ENCODE measurements at places on chromosomes 1 and 21.

DNA sequence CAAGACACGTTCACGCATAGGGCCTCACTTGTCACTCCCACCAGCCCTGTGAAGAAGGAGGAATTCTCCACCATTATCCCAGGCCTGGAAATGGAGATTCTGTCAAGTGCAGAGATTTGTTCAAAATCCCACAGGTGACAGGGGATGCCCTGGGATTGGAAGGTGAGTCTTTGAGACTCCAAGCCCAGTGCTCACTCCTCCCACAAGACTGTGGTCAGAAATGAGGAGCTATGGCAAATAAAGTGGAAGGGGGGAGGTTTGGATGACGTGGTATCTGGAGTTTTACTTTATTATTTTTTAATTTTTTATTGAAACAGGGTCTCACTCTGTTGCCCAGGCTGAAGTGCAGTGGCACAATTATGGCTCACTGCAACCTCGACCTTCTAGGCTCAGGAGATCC is 12.8 kb upstream of the FOXO6 start:
- no peak for DNase-seq

- DNase-seq = no peak
Observed at GRCh38 chr1:25095635-25096200, 136.6 kb downstream of the SYF2 start.

DNA sequence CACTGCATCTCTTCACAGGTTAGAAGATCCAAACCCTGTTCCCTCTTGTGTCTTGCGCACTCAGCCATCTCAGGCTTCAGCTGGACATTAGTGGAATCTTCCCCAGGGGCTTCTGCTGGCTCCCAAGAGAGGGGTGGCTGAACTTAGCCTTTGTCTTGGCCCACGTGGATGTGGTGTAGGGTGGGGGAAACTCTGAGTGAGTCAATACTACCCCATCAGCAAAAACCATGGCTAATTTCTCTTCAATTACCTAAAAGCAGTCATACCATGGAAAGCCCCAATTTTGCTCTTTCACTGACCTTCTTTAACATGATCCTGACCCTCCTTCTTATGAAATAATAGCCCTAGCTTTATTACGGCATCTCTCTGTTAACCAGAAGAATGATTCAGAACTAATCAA is 72.5 kb upstream of the RAB3GAP2 start:
- no peak for DNase-seq

- DNase-seq = no peak
Observed at GRCh38 chr1:203500279-203500678, 6.3 kb downstream of the OPTC start.

DNA sequence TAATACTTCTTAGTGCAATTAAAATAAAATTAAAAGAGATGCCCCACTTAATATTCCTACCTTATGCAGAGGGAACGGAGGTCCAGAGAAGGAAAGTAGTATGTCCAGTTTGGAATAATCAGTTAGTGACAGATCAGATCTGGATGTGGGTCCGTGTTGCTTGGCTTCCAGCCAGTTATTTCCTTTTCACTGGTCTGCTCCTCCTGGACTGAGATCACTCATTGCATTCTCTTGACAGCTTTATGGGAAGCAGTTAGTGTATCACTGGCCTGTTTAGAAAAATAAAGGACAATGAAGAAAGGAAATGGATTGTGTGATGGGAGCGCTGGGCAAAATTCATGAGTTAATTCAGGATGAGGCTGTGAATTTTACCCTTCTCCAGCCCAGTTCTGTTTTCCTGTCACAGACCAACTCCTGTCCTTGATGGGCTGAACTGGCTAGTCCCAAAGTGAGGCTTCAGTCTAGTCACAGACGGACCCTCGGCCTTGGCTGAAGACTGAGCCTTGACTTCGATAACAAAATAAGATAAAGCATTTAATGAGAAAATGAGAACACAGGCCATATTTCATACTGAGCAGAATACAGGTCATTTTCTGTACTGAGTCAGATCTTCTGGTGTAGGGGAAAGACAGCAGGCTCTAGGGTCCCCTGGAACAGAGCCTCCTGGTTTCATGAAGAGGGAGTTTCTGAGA is 85.2 kb upstream of the TRABD2B start:
- no peak for DNase-seq

GRCh38 chr1:204834336-204834735 is 36.3 kb upstream of the NFASC start:
- DNase-seq = no peak

DNA sequence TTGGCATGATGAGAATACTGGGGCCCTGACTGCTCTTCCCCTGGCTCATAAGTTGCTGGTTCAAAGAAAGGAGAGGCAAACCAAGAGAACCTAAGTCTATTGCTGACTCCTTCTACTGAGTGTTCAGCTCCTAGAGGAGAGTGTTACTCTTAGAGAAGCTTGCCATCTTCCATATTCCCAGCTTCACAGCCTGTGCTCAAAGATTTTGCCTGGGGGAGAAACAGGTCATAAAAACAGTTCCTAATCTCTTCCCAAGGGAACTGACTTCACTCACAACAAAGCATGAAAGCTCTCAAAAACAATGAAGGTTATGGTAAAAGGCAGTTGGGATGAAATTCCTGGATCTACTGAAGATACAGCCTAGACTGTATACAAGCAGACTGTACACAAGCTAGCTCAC is 37.1 kb downstream of the LRRC40 start:
- DNase-seq = no peak

- DNase-seq = no peak
Observed at GRCh38 chr1:200784576-200784975, 45.9 kb downstream of the CAMSAP2 start.

DNA sequence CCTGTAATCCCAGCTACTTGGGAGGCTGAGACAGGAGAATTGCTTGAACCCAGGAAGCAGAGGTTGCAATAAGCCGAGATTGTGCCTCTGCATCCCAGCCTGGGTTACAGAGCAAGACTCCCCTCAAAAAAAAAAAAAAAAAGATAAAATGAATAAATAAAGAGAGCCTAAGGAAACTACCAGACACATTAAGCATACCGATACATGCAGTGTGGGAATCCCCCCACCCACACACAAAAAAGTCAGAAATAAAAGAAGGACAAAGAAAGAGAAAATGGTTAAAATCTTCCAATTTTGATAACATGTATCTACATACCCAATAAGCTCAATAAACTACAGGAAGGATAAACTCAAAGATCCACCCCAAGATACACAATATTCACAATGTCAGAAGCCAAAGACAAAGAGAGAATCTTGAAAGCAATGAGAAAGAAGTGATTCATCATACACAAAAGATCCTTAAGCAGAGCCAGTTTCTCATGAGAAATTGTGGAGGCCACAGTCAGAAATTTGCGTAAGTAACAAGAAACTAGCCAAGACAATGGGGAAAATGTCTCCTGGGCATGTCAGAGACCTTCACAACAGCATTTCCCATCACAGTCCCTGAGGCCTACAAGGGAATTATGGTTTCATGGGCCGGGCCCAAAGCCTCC is 1197.0 kb downstream of the AMY1C start:
- no peak for DNase-seq

GRCh38 chr1:40059960-40060750 is 19.6 kb downstream of the CAP1 start:
- DNase-seq = no peak

DNA sequence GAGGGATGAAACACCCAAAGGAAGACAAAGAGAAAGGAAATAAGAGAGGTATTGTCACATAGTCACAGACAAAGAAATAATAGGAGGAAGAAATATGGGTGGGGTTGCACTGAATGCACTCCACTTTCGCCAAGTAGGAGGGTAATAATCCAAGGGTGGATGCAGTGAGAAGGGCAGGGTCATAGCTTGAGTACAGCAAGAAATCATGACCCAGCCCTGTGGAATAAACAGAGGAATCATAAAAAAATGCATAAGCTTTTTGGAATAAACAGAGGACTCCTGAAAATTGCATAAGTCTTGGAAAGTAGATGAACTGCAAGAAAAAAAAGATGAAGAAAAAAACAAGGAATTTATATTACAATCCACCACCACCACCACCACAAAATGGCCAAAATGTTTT is 53.1 kb upstream of the CD55 start:
- no peak for DNase-seq

DNA sequence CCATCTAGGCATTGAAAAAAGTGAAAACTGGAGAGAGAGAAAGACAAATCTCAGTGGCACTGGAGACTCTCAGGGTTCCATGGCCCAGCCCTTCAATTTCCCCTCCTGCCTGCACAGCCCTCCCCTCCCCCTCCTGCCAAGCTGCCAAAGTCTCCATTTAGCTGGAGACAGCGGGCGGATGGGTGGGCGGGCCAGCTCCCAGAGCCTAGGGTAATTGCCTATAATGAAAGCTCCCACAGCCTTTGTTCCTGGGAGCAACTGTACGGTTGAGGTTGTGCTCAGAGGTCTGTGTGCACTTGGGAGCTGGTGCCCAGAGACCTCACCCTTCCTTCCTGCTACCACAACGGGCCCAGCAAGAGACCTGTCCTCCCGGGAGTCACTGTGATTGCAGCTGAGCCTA is 89.6 kb downstream of the NAV1 start:
- no peak for DNase-seq

GRCh38 chr1:11792106-11792505 is 13.7 kb downstream of the MTHFR start:
- no peak for DNase-seq

DNA sequence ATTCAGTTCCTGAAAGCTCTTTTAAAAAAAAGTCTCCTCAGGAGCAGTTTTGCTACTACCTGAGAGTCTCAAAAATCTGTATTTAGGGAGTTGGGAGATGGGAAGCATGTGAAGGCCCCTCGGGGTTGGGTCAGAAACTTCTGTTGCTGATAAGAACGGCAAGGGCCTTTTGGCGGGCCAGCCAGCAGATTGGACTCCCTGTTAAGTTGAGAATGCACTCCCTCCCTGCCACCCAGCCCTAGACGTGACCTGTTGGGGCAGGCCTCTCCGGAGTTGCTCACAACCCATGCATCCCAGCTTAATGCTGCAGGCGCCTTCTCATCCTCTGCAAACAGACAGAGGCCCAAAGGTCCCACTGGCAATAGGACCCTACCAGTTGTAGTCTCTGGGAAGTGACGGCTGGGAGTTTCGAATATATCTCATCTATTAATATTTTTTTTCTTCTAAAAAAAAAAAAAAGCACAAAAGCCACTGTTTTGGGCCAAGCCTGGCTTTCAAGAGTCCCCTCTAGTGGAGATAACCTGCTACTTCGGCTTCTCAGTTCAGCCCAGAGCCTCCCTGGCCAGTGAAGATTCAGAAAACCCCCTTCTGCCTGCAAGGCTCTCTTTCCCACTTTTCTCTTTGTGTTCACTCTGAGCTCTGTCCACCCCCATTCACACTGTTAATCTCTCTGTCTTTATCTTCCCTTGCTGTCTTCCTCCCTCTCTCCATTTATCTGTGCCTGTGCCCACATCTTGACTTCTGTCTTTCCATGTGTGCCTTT is 5.3 kb downstream of the PLXNA2 start:
- peak; percentile 59 for DNase-seq

DNA sequence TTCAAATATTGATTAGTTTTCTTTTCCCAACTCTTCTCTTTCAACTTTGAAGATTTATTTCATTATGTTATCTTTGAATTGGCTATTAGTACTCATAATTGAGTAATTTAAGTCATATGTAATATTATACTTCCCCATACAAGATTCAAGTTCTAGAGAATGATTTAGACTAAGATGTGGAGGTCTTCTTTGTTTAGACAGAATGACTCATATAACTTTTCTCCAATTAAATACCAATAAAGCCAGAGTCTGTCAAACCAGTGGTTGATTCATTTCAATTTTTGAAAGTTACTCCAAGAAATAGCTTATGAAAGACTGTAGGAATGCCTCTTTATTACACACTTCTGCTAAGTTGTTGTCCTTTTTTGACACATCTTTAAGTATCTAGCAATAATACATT is 115.8 kb upstream of the SLC35F3 start:
- no peak for DNase-seq

GRCh38 chr1:194184425-194184824 is 998.0 kb upstream of the B3GALT2 start:
- no peak for DNase-seq

- no peak for DNase-seq
Observed at GRCh38 chr1:154629061-154629674, 21.2 kb upstream of the ADAR start.

DNA sequence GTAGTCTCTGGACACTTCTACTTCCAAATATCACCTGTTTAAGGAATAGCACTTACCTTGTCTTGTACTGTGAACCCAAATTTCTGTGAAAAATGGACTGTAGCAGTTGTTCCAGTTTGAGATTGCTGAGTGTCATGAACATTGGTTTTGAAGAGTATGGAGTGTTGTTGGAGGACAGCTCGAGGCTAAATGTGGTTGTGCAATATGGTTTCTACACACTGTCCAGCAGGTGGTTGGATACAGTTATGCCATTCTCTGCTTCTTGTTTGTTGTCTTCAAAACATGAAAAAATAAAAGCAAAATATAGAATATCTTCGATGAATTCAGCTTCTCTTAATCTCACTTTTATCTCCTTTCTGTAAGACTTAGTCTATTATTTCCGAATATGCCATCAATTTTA is 67.1 kb downstream of the DDR2 start:
- DNase-seq = no peak

DNA sequence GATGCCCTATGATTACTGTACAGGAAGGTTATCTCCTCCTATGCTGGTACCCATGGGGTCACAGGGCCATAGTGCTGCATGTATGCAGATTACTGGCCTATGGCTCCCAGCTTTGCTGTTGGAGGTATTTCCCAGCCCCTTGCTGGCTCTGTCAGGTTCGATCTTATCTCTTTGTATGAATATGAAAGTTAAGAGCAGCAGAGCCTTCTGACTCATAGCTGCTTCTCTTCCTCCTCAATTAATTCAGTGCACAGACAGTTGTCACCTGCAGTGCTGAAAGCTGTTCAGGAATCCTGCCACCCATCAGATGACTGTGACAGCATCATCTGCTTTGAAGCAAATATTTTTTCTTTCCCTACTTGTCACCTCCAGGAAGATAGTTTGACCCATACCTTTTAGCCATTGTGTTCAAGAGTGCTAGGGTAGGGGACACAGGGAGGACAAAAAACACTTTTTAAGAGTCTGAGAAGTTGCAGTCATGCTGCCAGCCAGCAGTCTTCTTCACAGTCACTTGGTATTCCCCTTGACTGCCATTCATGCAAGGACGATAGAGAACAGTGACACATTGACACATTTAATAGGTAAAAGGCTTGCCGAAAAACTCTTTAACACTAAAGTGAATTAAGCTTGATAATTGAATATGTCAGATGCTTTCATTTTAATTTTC is 73.1 kb downstream of the KIF1B start:
- no peak for DNase-seq

- no peak for DNase-seq
Observed at GRCh38 chr1:61224609-61225008, 142.2 kb downstream of the NFIA start.

- DNase-seq = no peak
Observed at GRCh38 chr1:166980383-166980782, 5.0 kb upstream of the ILDR2 start.

DNA sequence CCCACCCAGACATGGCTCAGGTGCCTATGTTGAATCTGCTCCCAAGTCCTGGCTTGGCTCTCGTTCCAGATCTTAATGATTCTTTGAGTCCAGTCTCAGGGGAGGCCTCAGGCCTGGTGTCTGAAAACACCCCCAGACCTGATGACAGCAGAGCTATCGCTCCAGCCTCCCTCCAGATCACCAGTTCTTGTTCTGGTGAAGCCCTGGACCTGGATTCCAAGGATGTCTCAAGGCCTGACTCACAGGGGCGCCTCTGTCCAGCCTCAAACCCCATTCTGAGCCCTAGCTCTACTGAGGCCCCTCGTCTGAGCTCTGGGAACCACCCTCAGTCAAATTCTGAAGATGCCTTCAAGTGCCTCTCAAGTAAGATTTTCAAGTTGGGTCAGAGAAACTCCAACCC is 11.4 kb downstream of the MROH7 start:
- no peak for DNase-seq

Data from amniotic stem cell (primary cell).